ENCODE measurements at places on chromosomes 6 and 20.

DNA sequence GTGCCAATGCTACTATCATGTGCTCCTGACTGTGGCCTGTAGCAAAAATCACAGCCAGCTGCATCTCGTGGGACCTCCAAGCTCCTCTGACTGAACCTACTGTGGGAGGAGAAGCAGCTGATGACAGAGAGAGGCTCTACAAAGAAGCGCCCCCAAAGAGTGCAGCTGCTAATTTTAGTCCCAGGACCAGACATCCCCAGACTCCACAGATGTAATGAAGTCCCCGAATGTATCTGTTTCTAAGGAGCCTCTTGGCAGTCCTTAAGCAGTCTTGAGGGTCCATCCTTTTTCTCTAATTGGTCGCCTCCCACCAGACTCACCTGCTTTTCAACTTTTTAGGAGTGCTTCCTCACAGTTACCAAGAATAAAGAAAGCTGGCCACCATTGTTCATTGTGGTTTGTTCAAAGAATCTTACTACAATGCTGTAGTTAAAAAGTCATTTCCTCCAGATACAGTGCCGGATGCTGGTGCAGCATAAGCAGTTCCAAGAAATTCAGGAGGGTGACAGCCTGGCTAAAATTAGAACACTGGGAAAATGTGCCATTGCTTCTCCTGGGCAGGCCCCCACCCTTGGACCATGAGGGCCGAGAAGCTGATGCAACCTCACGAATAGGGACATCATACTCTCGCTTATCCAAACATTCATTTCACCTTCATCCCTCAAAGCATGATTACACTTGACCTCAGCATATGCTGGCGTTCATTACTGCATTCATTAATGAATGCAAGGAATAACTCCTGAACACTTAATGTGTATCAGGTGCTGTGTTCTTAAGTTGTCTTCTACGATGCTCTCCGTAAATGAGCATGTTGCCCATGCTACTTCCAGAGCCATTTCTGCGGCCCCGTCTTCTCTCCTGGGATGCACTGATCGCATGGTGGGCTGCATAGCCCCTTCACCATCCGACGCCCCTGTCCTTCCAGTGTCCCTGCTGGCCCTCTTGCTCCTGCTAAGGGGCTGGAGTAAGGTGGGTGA, 66.4 kb downstream of the LY86 start:
- H3K27ac ChIP-seq: no peak overlapping the region
- H3K4me3 ChIP-seq: no peak overlapping the region
- no peaks in the 10 kb centered on the region for H3K27me3 ChIP-seq
- no peak for DNase-seq

DNA sequence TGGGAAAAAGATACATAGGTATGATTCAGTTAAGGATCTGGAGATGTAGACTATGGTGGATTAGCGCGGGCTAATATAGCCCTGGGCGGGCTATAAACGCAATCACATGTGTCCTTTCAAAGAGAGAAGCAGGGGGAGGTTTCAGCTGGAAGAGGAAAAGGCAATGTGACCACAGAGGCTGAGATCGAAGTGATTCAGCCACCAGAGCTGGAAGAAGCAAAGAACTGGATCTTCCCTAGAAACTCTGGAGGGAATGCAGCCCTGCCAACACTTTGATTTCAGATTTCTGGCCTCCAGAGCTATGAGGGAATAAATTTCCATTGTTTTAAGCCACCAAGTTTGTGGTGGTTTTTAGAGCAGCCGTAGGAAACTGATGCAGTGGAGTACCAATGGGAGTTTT, 81.5 kb upstream of the NHSL1 start:
- DNase-seq: no peak
- no peak overlapping the region for H3K27ac ChIP-seq
- no peak overlapping the region for H3K4me3 ChIP-seq

- no peak overlapping the region for H3K4me3 ChIP-seq
- DNase-seq: no peak
- no peaks in the 10 kb centered on the region for H3K27me3 ChIP-seq
- no peaks in the 10 kb centered on the region for H3K4me1 ChIP-seq
- H3K36me3 ChIP-seq: no peaks in the 10 kb centered on the region
These were observed 113.5 kb downstream of the OGFRL1 start for GRCh38 chr6:71402096-71402495.

DNA sequence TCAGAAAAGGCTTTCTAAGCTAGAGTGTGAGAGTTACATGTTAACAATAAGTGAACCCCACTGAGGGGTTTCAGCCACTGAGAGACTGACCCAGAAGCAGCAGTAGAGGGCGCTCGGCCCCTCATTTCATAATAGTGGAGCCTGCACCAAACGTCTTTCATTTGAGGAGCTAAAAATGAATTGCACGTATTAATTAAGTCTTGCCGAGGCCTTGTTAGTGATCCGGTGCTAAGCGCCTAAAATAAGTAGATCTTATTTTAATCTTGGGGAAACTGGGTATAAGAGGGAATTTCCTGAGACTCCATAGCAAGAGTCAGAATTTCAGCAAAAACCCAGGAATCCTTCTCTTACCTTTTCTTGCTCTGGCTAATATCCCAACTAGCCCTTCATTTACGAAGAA, 209.7 kb downstream of the FARS2 start:
- H3K27me3 ChIP-seq: no peaks in the 10 kb centered on the region
- DNase-seq: peak; percentile 57
- H3K4me3 ChIP-seq: no peak overlapping the region
- H3K4me1 ChIP-seq: 0 out of 2 replicates have a peak, but pooled peaks cover 7% of the 10 kb centered on the region
- H3K36me3 ChIP-seq: no peaks in the 10 kb centered on the region
- no peak overlapping the region for H3K27ac ChIP-seq

GRCh38 chr6:25601800-25602673, 50.0 kb upstream of the SCGN start:
- no peaks in the 10 kb centered on the region for H3K27me3 ChIP-seq
- peak overlapping the region; percentile 58 for H3K27ac ChIP-seq
- peak; percentile 58 for DNase-seq
- H3K4me3 ChIP-seq: no peak overlapping the region

DNA sequence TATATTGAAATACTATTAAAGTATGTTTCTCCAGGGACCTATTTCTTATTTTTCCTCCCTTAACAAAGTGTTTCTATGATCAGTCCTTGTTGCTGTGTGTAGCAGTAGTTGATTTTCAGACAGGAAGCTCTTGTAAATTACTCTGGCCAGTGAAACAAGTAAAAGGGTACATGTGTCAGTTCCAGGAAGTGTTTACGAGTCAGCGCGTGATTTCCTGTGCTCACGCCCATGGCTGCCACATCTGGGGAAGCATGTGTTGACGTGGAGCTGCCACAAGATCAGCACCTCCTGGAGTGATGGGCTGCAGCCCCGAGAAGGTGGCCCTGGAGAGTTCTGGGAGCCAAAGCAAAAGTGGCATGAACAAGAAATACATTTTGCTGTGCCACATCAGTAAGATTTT, 38.6 kb upstream of the GGTLC1 start:
- H3K36me3 ChIP-seq: no peaks in the 10 kb centered on the region
- H3K27ac ChIP-seq: peak overlapping the region; percentile 86
- peak overlapping the region; percentile 31 for H3K4me3 ChIP-seq
- DNase-seq: peak; percentile 91
- no peaks in the 10 kb centered on the region for H3K27me3 ChIP-seq
- peaks cover 20% of the 10 kb centered on the region for H3K4me1 ChIP-seq

DNA sequence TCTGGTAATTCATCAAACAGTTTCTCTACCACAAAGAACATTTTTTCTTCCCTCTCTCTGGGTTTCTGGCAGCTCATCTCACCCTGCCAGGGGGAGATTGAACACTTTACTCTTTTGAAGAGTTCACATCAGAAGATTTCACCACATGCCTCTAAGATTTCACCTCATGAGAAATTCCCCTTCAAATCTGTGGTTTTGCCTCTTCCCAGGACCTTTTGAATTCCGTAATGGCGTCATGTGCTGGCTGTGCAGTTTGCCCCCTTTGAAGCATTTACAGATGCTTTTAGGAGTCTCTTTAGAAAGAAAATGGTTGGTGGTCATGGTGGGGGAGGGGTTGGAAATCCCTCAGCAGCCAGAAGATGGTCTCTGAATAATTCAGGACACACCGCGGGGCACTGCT, 486.1 kb downstream of the QKI start:
- no peaks in the 10 kb centered on the region for H3K4me1 ChIP-seq
- no peaks in the 10 kb centered on the region for H3K36me3 ChIP-seq
- no peak for DNase-seq
- H3K27ac ChIP-seq: no peak overlapping the region
- no peaks in the 10 kb centered on the region for H3K27me3 ChIP-seq

GRCh38 chr6:139577763-139578604, 203.5 kb upstream of the CITED2 start:
- H3K4me3 ChIP-seq: no peak overlapping the region
- no peaks in the 10 kb centered on the region for H3K27me3 ChIP-seq
- no peaks in the 10 kb centered on the region for H3K36me3 ChIP-seq
- no peak overlapping the region for H3K27ac ChIP-seq

GRCh38 chr6:113396730-113397129, 460.4 kb upstream of the MARCKS start:
- no peak overlapping the region for H3K27ac ChIP-seq
- no peak overlapping the region for H3K4me3 ChIP-seq
- H3K27me3 ChIP-seq: no peaks in the 10 kb centered on the region
- no peak for DNase-seq
- no peaks in the 10 kb centered on the region for H3K4me1 ChIP-seq
- H3K36me3 ChIP-seq: no peaks in the 10 kb centered on the region

DNA sequence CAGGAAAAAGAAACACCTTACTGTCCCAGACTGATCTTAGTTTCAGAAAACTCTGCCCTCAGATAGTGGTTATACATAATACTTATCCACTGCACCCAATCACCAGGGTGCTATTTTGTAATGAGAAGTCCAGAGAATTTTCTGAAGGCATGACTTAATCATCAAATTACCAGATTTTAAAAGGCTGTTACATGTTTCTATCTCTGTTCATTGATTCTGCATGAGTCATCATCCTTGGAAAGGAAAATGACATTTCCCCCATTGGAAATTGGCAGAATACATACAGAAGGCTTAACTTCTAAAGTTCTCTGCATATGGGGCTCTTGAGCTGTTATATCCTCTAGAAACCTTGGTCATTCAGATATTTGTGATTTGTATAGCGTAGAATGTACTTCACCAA, 587.9 kb upstream of the FLRT3 start:
- H3K36me3 ChIP-seq: no peaks in the 10 kb centered on the region
- no peaks in the 10 kb centered on the region for H3K27me3 ChIP-seq
- DNase-seq: no peak
- no peak overlapping the region for H3K27ac ChIP-seq
- no peak overlapping the region for H3K4me3 ChIP-seq

DNA sequence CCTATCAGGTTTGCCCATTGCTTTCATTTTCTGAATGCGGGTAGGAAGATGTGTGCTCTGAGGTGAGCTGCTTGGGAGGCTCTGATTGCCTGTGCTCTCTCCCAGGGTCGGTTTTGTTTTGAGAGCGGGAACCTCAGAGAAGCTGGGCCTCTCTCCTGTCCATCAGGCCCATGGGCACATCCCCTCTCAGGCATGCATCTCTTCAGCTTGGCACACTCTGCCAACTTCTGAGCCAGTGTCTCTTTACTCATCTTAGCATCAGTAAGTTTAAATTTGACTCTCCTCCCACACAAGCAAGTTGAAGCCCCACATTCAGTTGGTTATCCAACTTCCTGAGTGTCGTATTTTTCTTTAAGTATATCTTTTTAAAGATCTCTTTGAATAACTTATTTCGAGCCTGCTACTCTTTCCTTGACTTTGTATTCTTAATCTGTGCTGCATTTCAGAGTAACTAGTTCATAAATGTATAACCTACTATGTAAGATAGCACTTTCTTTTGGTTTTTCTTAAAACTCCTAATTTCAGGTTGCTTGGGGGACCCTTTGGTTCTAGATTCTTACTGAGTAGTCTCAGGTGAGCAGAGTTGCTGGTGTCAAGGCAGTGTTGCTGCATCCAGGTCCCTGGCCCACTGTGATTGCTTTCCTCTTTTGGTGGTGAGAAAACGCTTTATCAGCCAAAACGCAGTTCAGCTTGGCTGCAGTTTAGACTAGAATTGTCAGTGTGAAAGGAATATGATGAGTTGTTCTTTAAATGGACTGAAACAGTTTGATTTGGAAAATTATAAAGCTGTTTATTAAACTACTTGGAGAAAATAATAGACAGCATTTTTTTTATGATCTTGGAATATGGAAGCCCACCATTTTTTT, 54.8 kb downstream of the SNX9 start:
- DNase-seq: no peak
- H3K4me3 ChIP-seq: no peak overlapping the region
- no peak overlapping the region for H3K27ac ChIP-seq
- no peaks in the 10 kb centered on the region for H3K36me3 ChIP-seq
- H3K27me3 ChIP-seq: no peaks in the 10 kb centered on the region

DNA sequence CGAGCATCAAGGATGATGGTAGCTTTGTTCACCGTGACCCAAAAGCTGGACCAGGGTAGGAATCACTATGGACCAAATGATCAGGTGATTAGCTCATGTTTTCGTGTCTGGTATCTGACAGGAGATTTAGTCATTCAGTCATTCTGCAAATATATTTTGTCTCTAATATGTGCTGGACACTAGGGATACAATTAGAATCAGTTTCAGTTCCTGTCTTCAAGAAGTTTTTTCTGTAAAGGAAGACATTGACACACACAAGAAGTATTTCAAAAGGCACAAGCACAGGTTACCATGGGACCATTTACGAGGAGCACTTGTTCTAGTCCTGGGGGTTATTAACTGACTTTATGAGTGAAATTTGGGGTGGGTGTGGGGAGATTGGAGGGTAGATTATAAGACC, 244.9 kb downstream of the HIVEP2 start:
- DNase-seq: no peak
- no peaks in the 10 kb centered on the region for H3K36me3 ChIP-seq
- no peaks in the 10 kb centered on the region for H3K27me3 ChIP-seq
- H3K4me3 ChIP-seq: no peak overlapping the region
- no peak overlapping the region for H3K27ac ChIP-seq
- H3K4me1 ChIP-seq: no peaks in the 10 kb centered on the region

DNA sequence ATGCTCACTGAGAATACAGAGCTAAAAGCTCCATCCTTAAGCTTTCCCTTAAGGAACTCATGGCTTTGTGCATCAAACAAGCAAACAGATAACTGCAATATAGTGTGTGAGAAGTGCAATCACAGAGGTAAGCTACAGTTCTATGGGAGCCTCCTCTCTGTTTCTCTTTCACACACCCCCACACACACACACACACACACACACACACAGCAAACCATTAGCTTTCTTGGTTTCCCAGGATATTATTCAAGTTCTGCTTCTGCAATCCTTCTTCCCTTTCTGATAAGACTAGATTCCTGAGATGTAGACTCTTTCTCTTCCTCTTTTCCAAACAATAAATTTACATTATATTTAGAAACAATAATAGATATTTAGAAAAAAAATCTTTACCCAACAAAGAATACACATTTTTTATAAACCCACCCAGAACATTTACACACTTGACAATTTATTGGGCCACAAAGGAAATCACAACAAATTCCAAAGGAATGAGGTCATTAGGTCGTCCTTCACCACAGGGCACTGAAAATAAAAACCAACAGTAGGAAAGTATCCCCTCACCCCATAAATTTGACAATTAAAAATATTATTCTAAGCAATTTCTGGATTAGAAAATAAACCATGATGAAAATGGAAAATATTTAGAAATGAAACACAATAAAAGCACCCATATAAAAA, 9.3 kb upstream of the GFOD1 start:
- H3K36me3 ChIP-seq: no peaks in the 10 kb centered on the region
- H3K4me1 ChIP-seq: peaks cover 5% of the 10 kb centered on the region
- H3K4me3 ChIP-seq: no peak overlapping the region
- H3K27me3 ChIP-seq: no peaks in the 10 kb centered on the region
- DNase-seq: no peak
- no peak overlapping the region for H3K27ac ChIP-seq

Measured in MM.1S (cell line).